ENCODE measurements at places on chromosomes 5 and 9.
A peak's percentile ranks its signal among the peaks of the same experiment; 100 is the strongest.

- no peak for DNase-seq
These were observed 453.3 kb downstream of the KDM4C start for GRCh38 chr9:7210854-7211637.

DNA sequence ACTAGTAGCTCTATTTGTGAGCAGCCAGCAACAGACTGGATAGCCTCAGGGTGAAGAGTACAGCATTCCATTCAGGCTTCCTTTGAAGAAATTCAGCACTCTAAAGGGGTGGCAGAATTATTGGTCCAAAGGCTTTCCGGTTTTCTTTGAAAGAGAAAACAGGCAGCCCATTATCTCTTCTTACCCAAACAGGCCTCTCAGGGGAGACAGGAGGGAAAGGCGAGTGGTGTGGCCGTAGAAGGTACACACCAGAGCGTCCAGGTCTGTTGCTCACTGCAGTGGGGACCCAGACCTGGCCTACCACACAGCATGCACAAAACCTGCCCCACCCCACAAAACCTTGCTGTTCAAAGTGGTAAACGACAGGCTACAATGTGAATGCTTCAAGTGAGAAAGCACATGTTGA, 83.3 kb downstream of the ZNF608 start:
- no peak for DNase-seq

DNA sequence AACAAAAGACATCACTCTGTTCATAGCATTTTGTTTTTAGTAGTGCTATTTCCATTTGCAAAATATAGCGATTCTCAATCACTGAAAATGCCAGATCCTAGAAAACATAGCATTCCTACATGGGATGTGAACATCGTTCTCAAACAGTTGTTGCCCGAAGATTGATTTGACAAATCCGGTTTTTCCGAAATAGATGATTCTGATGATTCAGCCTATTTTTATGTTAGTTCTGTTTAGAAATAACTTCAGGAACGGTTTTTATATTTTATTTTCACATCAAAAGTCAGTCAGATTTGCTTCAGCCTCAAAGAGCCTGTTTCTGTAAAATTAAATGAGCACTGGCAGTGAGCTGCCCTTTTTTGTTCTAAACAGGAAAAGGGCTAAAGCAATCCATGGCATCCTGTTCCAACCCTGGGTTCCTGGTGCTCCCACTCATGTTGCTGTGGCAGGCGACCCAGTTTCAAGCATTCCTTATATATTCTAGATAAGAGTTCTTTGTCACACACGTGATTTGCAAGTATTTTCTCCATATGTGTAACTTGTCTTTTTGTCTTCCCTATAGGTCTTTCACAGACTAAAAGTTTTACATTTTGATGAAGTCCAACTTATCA, 14.2 kb upstream of the PSIP1 start:
- no peak for DNase-seq

DNA sequence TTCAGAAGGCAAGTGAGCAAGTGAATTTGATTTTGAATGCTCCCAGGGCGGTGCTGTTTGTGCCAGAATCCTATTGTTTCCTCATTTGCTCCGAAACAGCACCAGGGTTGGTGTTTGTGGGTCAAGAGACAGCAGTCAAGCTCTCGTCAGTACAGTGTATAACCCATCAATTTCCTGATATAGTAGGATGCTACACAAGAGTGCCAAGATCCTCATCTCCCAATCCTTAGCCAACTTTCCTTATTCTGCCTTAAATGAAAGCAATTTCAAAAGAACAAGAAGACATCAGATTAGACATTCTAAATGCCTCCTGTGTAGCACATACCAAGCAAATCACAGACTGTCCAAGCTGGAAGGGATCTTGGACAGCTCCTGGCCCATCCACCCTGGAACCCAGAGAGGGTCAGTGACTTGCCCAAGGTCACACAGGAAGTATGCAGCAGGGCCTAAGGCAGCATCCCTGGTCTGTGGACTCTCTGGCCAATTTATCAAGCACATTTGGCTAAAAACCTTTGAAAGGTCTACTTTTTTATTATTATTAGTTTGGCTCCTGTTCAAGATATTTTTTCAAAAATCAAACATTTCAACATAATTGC, 4.5 kb downstream of the WHRN start:
- no peak for DNase-seq

GRCh38 chr9:26802921-26803320, 89.7 kb downstream of the CAAP1 start:
- DNase-seq, result no peak

GRCh38 chr5:33929925-33930690, 6.1 kb upstream of the RXFP3 start:
- DNase-seq, result no peak

DNA sequence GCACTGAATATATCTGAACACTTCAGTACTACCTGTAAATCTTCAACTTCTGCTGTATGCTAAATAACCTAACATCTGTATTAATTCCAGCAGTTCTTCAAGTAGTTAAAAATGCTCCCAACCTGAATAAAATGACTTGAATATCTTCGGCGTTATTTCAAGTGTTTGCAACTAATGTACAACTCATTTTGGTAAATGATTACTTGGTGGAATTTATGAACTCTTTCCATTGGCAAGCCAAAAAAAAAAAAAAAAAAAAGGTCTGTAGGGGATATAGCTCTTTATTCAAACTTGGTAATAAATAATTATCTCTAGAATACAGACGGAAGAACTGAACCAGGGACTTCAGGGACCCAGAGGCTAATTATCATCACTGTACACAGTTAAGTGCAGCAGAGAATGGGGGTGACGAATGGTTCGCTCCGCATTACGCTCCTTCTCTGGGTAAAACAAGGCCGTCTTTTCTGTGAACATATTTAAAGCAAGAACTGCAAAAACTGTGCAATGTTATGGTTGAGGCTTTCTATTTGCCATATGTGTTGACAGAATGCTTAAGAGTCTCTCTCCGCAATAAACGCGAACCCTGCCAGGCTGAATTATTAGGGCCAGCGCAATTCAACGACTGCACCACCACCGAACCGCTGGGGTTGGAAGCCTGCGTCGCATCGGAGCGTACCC, 1.9 kb upstream of the ERBIN start:
- DNase-seq, result peak; percentile 8

- DNase-seq, result no peak
These were observed 731 bp downstream of the PRR16 start for GRCh38 chr5:120464627-120465435.

DNA sequence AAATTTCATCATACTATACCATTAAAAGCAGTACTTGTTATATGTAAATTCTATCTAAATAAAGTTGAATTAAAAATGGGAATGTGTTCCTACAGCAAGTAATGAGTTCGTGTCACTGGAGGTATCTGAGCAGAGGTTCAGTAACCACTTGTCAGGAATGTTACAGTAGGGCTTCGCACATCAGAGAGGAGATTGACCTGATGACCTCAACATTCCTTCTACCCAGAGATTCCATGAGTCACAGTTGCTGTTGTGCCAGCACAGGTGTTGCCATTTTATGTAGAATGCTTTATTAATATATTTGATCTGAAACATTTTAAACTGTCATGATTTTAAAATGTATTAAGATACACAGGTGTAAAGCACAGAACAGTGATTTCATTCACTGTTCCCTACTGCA, 60.3 kb downstream of the STX17 start:
- DNase-seq, result no peak

DNA sequence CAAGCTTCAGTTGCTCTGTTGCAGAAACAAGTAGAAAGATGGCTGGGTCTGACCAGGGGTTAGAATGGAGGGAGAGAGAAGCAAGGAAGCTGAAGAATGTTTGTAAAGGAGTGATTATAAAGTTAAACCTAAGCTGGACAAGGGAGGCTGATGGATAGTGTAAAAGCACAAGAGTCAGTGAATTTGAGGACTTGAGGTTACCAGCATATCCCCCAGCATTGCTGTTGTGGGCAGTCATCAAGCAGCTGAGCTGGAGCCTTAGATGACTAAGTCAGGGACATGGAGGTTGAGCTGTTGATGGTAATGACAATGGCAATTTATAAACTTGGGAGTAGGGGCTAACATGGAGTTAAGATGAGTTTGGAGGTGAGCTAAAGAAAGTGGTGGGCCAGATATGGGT, 131.5 kb downstream of the ERCC6L2 start:
- DNase-seq, result no peak

DNA sequence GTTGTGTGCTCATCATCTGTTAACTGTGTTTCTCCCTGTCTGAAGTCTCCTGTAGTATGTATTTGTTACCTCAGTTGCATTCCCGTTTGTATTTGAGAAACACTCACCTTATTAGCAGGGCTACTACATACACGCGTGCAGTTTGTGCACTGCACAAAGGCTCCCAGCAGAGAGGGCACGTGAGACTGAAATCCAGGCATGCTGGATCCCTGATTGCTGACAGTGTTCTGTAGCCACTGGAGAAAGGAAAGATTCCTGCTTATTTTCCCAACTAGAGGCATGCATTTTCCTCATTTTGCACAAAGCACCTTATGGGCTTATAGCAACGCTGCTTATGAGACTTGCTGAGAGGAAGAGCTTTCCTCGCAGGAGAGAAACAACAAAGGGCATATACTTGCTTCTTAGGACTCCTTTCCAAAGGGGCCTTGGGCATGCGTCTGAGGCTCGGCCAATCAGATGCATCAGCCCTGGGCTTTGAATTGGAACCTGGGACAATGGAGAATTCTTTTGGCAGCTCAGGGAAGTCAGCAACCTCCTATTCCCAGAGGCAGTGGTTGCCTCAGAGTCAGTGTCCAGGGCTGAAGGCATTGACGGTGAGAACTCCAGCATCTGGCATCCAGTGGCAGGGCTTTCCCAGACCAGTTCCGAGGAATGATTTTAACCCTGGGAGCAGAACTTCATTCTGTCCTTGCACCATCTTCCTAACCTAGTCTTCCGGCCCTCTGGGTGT, 9.9 kb upstream of the MEGF10 start:
- no peak for DNase-seq

DNA sequence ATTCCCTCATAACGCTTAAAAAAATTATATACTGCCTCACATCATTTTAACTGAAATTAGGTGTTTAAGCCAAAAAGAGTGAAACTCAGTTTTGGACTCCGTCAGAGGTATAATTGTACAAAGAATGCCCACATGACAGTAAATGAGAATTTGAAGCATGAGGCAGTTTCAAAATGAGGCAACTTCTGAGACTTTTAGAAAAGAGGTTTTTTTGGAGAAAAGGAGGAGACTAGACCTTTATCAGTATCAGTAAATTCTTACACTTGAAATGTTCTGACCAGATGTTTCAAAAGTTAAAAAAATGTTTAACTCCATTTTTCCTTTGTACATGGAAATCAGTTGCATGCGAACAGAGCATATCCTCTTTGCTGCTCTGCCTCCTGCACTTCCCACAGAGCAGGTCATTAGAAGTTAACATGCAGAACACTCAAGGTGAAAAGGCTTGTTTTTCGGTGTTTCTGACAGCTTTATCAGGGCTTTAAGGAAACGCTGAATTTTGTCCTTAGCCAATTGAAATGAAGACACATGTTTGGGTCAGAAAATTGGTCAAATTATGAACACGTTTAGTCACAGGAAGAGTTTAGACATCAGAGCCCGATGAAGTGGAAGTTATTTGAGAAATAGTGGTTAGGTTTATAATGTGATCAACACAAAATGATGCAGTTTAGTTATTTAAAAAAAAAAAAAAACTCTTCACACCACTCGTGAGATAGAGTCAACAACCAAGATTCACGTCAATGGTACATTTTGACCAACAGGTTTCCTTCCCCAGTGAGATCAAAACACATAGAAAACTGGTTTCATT, 59.5 kb downstream of the PIK3R1 start:
- DNase-seq, result no peak

DNA sequence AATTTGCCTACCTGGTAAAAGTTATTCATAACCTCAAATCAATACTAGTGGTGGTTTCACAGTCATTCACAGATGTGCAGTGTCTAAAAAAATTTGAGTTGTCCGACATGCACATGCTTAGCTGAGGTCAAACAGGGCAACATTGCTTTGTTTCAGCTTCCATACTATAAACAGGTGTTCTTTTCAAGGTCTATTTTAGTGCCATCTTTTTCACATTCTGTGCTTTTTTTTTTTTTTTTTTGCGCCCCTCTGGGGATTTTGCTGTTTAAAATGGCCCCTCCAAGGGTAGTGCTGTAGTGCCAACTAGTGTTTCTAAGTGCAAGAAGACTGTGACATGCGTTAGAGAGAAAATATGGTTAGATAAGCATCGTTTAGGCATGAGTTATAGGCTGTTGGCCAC, 14.5 kb downstream of the PHAX start:
- DNase-seq, result no peak

GRCh38 chr5:153187503-153187902, 303.0 kb upstream of the GRIA1 start:
- DNase-seq, result no peak

GRCh38 chr5:157888814-157889532, 30.0 kb upstream of the CLINT1 start:
- no peak for DNase-seq

GRCh38 chr5:36928947-36929346, 52.4 kb downstream of the NIPBL start:
- no peak for DNase-seq

GRCh38 chr9:83986765-83987401, 6.3 kb downstream of the RMI1 start:
- DNase-seq, result no peak

DNA sequence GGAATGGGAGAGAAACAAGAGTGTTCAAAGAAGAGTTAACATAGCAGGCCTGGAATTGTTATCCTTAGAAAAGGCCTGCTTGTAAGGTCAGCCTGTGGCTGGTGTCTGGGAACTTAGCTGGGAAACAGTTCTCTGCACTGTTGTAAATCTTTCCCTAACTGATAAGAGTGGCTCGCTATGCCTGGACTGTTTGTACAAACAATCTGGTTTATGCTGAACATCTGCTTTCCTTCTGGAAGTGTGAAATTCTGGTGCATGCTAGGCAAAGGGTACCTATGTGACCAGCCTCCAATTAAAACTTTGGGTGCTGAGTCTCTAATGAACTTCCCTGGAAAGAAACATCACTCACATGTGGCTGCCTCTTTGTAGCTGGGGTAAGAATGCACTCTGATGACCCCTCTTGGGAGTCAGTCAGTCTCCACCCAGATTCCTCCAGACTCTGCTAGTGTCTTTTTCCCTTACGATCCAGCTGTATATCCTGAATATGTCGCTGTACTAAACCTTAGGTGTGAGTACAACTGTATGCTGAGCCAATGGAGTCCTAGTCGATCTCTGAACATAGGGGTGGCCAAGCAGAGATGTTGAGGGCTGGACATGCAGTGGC, 16.5 kb downstream of the SPARC start:
- no peak for DNase-seq

GRCh38 chr9:105959531-105959930, 265.2 kb downstream of the TMEM38B start:
- DNase-seq, result no peak

- no peak for DNase-seq
These were observed 30.8 kb upstream of the TNC start for GRCh38 chr9:115148721-115149120.

Measured in stimulated activated CD4-positive, alpha-beta T cell treated with anti-CD3 and anti-CD28 coated beads, Interleukin-4, amount 100 ng/mL, for 24 hours (primary cell).